ENCODE measurements at places on chromosomes 11 and 22.

DNA sequence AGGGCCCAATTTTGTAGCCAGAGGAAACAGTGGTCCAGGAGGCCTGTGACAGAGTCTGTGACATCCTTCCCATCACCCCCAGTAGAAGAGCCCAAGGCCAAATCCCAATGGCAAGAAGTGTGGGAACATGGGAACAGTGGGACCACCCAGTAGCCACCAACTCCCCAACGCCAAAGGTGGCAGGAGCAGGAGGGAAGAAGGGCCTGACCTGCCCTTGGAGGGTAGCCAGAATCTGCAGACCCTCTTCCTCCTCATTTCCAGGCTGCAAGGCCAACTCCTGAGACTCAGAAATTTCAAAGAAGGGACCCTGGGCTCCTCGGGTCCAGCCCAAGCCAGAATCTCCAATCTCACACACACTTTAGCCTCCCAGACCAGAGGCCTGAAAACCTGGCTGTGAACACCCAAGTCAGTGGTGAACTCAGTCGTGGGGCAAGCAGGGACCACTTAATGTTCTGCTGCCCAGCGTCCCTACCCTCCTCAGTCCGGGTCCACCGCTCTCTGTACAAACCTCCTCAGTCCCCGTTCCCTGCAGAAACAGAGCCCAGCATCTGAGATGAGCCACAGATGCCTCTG lies 6.2 kb downstream of the RAB3IL1 start:
- no peak for DNase-seq

DNA sequence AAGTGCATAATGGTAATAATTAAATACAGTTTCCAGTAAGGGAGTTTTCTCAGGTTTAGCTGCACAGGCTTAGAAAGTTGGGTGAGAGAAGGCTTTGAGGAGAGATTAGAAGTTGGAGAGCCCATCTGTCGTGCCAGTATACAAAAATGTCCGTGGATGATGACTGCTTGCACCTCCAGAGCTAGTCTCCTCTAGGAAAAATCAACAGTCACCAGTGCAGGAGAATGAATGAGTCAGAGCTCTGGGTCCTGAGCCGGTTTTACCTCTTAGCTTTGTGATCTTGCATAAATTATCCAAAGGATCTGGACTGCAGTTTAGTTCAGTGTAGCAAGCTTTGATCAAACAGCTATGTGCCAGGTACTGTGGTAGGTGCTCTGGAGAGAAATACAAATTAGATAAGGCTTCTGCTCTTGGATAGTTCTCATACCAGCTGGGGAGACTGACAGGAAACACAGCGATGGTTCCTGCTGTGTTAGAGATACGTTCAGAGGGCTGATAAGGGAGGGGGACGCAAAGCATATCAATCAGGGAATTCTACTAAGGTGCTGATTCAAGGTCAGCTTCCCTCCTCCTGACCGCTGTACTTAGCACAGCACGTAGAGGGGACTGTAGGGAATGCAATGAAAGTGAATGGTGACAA lies 125.9 kb downstream of the TEAD1 start:
- no peak for DNase-seq

DNA sequence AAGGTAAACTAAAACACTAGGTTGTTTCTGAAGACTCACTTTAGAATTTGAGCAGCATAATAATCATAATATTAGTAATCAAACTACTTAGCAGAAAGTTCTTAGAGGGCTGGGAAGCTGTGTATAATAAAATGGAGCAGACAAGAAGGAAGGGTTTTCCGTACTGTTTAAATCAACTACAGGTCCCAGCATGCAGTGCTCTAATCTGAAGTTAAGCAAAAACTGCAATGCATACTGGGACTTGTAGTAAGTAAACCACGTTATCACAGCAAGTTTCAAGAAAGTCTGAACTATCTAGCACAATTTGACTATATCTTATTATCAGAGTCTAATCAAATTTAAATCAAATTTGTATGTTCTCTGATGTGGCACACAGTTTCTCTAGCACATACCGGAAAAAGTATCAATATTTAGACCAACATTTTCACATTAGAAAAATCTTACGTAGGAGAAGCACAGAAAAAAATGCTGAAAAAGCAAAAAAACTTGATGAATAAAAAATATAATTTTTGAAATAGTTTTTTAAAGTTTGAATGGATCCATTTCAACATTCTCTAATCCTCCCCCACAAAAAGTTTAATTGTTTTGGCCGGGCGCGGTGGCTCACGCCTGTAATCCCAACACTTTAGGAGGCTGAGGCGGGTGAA lies 8.2 kb downstream of the PHF21A start:
- DNase-seq, result no peak

DNA sequence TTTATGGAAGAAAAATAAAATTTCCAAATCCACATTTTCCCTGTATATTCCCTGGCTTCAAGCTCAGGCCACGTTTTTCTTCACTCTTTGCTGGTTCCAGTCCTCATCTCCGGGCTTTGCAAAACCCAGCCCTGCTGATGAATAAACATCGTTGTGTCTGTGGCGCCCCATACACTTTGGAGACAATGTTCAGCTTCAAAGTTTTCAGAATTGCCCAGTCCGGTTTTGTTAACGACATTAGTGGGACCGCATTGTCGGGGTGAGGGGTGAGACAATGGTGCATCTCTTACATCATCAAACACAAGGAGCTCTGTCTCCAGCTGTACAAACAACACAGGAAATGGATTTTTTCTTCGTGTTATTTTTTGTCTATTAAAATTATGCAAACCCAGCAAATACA lies 53.4 kb upstream of the HTATIP2 start:
- no peak for DNase-seq

GRCh38 chr11:69700278-69701140 lies 3.3 kb downstream of the FGF19 start:
- no peak for DNase-seq

GRCh38 chr22:37803639-37804351 lies 3.9 kb upstream of the GCAT start:
- no peak for DNase-seq

- no peak for DNase-seq
Measured at GRCh38 chr11:69703768-69704507, at the start of gene FGF19. TSS of gene FGF19 (minus strand) at chr11:69704022. CDS start at chr11:69703876, 146 bp downstream.

DNA sequence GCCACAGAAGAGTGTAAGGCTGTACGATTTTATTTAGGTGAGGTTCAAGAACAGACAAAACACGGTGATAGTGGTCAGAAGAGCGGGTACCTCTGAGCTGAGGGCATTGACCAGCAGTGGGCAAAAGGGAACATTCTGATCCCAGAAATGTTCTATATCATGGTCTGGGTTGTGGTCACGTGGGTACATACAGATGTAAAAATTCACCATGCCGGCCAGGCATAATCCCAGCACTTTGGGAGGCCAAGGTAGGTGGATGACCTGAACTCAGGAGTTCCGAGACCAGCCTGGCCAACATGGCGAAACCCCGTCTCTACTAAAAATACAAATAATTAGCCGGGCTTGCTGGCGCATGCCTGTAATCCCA lies 31.1 kb upstream of the GCAT start:
- DNase-seq, result no peak

DNA sequence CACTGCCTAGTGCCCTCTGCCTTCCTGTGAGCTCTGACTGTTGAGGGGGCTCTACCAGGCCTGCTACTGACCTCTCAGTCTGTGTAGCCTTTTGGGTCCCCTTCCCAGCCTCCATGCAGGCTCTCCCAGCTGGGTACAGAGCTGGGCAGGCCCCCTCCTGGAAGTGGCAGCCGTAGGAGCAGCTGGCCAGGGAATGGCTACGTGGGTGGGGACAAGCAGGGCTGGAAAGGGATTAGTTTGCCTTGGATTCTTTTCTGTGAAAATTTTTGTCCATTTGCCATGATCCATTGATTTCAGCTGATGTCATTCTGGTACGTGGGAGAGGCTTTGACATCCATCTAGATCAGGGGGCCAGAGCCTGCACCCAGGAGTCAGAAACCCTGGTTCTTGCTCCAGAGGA lies 23.9 kb upstream of the NECTIN1 start:
- DNase-seq, result no peak

GRCh38 chr11:75715688-75716087 lies 1.9 kb upstream of the MOGAT2 start:
- no peak for DNase-seq

DNA sequence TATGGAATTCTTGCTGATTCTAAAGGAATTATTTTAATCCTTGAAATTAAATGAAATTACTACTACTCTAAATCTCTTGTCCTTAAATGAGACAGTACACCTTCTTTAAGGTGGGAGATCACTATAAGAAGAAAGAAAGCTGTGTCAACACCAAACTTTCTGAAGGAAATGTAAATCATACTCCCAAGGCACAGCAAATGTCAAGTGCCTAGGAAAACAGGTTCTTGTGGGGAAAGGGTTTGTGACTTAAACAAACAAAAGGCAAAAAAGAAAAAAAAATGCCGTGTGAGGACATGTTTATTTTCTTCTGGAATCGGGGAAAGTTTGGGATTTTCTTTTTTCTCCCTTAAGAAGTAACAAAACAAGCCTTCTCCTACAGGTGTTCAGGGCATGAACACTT lies 745.1 kb downstream of the DLG2 start:
- no peak for DNase-seq

- no peak for DNase-seq
Measured at GRCh38 chr11:129307162-129307561, 68.5 kb upstream of the BARX2 start.

DNA sequence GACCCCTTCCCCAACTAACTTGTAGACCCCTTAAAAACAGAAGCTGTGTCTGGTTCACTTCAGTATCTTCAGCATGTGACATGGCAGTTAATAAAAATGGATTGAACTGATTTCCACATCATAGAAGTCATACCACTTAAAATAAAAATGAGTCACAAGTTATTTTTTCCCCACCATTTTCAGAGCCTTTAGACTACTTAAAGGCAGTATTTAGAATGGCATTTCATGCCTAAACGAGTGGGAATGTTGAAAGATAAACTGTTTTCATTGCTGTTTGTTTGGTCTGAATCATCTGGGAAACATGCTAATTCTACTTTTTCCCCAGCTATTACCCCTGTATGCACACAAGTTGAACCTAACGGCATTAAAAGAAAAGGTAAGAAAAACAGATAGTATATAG lies 324.0 kb downstream of the RAB38 start:
- no peak for DNase-seq

GRCh38 chr22:43543522-43544288 lies 131.9 kb downstream of the MPPED1 start:
- no peak for DNase-seq

- DNase-seq, result no peak
Measured at GRCh38 chr22:19783586-19784383, 23.2 kb downstream of the TBX1 start.

DNA sequence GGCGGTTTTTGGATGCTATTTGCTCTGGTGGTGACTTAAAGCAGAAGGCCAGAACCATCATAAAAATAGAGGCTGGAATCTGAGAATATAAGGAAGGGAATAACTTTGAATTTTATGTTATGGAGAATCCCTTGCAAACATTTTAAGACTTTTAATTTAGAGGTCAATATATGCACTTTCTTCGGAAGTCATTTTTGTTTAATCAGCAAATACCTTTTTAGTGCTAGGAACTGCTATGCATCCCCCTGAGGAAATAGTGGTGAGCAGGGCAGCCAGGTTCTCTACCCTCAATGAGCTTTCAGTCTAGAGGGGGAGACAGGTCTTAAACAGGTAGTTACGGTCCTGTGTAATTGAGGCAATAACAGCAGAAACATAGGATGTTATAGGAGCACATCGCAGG lies 266.5 kb upstream of the MPPED2 start:
- DNase-seq, result no peak

GRCh38 chr11:57163160-57163868 lies 18.4 kb upstream of the LRRC55 start:
- DNase-seq, result no peak

DNA sequence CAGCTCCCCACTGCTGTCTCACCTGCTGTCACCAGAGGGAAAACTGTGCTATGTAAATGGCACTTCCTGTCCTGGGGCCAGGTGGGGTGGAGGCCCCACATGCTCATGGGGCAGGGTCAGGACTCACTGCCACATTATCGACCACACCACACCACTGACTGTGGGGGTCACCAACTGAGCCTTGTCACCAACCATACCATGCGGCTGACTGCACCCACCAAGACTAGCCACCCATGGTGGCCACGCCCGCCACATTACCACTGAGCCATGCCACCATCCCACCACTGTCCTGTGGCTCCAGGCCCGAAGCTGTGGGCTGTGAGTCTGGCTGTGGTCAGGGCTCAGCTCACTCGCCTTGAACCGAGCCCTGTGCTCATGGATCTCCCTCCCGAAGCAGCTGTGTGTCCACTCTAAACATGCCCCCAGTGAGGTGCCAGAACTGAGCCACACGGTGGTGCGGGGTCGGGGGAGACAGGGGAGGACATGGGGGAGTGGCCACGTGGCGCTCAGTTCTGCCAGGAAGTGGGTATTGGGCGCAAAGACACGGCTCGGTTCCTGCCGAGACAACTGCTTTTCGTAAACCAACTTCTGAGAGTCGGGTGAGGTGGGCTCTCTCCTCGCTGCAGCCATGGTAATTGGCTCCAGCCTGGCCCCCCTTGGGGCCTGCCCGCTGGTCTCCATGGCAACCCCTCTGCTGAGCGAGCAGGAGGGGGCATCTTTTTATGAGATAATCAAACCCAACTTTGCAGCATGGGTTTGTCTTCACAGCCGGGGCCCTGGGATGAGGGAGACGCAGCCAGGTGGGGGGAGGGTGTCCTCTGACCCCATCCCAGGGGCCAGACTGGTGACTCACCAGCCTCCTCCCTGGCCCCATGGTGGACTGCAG lies 23.2 kb downstream of the RTN4R start:
- DNase-seq, result no peak

- DNase-seq, result no peak
Measured at GRCh38 chr11:112499153-112499880, 238.7 kb upstream of the PLET1 start.
